Activated naive CD8-positive, alpha-beta T cell treated with anti-CD3 and anti-CD28 coated beads, Interleukin-2, amount 50 U/mL, for 16 hours (primary cell): ENCODE measurements at places on chromosomes 3 and 15.

DNA sequence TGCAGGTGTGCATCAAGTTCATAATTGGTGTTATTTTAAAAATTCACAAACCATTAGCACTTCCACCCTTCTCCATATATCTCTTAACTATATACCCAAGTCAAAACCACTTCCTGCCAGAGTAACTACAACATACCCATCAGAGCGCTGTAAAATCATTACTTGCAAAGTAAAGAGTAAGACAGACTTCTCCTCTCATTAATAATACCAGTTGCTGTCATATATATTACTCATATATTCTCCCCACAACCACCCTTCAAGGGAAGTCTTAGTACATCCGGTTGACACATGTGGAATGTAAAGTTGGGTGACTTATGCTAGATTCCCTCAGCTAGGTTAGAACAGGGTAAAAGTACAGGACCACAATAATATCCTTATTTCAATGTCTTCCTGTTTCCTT, 5.6 kb downstream of the TERC start:
- no peak for DNase-seq

GRCh38 chr3:10706740-10707399, 109.2 kb upstream of the SLC6A11 start:
- no peak for DNase-seq

GRCh38 chr3:168583977-168584376, 488.3 kb upstream of the GOLIM4 start:
- no peak for DNase-seq

GRCh38 chr3:126414961-126415660, 20.4 kb downstream of the CFAP100 start:
- no peak for DNase-seq

- DNase-seq = no peak
Observed at GRCh38 chr3:157913741-157914150, 192.5 kb downstream of the SHOX2 start.

DNA sequence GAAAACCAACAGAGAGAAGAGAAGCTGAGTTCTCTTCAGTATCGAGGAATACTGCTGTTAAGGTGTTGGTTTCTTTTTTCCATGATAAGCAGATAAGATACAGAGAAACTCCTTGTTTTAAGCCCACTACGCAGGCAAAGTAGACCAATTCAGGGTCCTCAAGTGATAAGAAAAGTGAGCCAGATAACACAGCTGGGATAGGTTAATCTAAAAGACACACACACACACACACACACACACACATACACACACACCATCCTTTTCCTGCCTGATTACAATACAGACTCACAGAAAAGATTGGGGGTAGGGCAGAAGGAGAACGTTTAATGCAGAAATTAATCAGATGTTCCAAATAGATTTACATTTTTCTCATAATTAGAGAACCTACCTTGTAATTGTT, 6.5 kb upstream of the PHLDB2 start:
- no peak for DNase-seq

- DNase-seq = no peak
Observed at GRCh38 chr3:133492159-133492741, 81.2 kb upstream of the CDV3 start.

- DNase-seq = no peak
Observed at GRCh38 chr3:149319750-149320149, 13.7 kb downstream of the TM4SF18 start.

DNA sequence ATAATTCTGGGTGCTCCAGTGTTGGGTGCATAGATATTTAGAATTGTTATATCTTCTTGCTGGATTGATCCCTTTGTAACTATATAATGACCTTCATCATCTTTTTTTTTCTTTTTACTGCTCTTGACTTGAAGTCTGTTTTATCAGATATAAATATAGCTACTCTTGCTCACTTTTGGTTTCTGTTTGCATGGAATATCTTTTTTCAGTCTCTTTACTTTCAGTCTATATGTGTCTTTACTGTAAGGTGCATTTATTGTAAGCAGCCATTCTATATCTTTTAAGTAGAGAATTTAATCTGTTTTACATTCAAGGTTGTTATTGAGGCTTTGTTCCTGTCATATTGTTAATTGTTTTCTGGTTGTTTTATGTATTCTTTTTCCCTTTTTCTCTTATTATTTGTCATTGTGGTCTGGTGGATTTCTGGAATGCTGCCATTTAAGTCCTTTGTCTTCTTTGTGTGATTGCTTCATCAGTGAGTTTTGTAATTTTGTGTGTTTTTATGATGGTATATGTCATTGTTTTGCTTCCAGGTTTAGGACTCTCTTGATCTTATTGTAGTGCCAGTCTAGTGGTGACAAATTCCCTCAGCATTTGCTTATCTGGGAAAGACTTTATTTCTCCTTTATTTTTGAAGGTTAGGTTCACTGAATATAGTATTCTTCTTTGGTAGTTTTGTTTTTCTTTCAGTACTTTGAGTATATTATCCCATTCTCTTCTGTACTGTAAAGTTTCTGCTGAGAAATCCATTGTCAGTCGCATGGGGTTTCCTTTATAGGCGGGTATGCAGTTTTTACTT, 8.3 kb upstream of the PRR23C start:
- DNase-seq = no peak

GRCh38 chr15:62950462-62950931, 92.0 kb upstream of the TPM1 start:
- no peak for DNase-seq

- no peak for DNase-seq
Observed at GRCh38 chr3:197356275-197356674, 57.9 kb upstream of the DLG1 start.

GRCh38 chr3:126873416-126873815, 109.5 kb upstream of the PLXNA1 start:
- no peak for DNase-seq

DNA sequence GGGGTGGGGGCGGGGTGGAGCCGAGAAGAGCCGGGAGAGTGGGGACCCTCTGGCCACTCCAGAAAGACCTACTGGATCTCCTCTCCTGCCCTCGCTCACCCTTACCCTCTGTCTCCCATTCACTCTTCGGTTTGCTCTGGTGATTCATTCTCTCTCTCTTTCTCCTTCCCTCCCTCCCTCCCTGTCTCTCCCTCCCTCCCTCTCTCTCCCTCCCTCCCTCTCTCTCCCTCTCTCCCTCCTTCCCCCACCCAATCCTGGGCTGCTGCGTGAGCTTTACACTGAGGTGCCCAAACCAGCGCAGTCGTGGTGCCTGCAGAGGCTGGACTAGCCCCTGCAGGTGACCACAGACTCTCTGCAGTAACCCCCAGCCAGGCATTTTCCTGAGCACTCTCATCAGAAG, 32.2 kb upstream of the ADAMTS17 start:
- DNase-seq = no peak

DNA sequence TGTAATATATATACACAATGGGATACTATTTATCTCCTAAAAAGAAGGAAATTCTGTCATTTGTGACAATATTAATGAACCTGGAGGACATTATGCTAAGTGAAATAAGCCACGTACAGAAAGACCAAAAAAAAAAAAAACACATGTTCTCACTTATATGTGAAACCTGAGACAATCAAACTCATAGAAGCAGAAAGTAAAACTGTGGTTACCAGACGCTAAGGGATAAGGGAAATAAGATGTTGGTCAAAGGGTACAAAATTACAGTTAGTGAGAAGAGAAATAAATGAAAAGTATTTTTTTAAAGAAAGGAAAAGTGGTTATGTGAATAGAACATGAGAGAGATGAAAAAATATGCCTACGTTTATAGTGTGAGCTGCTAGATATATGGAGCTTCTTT, 101.1 kb downstream of the CPNE4 start:
- no peak for DNase-seq

DNA sequence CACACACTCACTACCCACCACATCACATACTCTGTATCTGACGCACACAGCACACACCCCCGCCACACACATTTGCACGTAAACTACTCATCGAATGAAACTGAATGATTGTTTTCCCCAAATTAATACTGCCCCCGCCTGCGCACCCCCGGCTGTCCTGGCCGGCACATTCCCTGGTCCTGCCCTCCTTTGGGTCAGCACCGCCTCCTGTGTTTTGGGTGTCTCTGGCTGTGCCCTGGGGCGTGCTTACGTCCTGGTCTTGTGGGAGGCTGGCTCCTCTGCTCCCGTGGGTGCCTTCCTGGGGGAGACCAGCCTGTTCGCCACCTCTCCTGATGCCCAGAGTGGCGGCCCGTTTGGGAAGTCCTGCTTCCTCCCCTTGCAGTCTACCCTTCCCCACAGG, 30.2 kb downstream of the APBA2 start:
- DNase-seq = no peak

- DNase-seq = no peak
Observed at GRCh38 chr15:78057803-78058202, 19.7 kb downstream of the TBC1D2B start.

GRCh38 chr15:64009798-64010261, 36.5 kb downstream of the DAPK2 start:
- DNase-seq = peak; percentile 22

DNA sequence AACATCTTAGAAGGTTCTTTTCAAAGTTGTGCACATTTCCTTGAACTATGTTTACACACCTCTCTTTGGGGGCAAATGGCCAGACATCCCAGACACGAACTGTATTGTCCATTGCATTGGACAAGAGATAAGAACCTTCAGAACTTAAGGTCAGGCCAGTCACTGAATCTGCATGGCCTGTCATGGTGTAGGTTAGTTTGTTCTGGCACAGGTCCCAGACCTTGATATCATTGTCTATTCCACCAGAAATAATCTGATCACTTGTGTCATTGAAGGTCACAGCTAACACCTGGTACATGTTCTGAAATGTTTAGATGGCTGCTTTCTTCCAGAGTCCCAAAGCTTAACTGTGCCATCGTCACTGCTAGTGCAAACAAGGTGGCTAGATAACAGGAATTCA, 55.7 kb downstream of the KCNAB1 start:
- DNase-seq = no peak

GRCh38 chr3:127844326-127844942, 22.1 kb upstream of the MGLL start:
- DNase-seq = no peak

- no peak for DNase-seq
Observed at GRCh38 chr15:66592505-66593218, 26.9 kb upstream of the LCTL start.

GRCh38 chr3:28077572-28077971, 163.8 kb upstream of the CMC1 start:
- DNase-seq = no peak

GRCh38 chr15:85388566-85389305, 8.3 kb downstream of the AKAP13 start:
- no peak for DNase-seq

- DNase-seq = no peak
Observed at GRCh38 chr3:177405191-177405672, 207.9 kb upstream of the TBL1XR1 start.

- peak; percentile 11 for DNase-seq
Observed at GRCh38 chr3:13480340-13481318, 523 bp downstream of the HDAC11 start.

DNA sequence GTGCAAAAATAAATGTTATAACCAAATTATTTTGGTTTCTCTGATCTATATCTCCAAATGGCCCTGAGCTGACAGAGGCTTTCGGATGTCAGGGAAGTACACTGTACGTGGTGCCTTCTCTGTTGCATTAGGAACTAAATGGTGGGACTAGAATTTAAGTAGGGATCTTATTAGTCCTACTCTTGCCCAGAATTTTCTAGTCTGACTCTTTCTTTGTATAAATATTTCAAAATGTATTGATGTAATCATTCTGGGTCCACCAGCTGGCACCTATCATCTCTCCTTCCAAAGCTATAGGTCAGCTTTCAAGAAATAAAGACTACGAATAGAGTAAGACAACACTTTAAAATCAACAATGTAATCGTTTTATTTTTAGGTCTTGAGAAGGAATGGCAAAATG, 22.3 kb upstream of the MLF1 start:
- no peak for DNase-seq

DNA sequence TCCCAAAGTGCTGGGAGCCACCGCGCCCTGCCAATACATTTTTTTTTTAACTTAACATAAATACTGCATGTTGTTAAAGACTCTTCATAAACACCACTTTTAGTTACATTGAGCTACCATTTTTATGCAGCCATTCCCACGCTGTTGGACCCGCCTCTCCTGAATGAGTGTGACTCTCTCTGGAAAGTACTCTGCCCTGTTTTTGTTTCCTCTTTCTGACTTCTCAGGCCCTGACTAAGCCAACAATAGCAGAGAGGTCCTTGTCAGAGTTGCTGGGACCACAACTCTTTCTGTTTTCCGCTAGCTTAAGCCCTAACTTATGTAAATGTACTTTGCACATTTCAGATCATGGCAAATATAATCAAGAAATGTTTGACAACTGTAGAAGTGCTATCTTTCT, 35.2 kb downstream of the PARP15 start:
- DNase-seq = no peak

DNA sequence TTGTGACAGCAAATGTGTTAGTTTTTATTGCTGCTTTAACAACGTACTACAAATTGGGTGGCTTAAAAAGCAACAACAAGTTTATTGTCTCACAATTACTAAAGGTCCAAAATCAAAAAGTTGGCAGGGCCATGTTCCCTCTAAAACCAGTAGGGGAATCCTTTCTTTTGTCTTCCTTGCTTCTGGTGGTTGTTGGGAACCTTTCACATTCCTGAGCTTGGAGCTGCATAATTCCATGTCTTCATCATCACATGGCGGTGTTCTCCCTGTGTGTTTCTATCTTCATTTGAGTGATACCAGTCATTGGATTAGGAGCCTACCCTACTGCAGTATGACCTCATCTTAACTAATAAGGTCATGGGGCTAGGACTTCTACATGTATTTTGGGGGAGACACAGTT, 7.4 kb downstream of the SPRED1 start:
- no peak for DNase-seq

- no peak for DNase-seq
Observed at GRCh38 chr3:189985948-189986347, 134.7 kb downstream of the P3H2 start.

GRCh38 chr3:3666664-3667063, 132.6 kb upstream of the LRRN1 start:
- no peak for DNase-seq

DNA sequence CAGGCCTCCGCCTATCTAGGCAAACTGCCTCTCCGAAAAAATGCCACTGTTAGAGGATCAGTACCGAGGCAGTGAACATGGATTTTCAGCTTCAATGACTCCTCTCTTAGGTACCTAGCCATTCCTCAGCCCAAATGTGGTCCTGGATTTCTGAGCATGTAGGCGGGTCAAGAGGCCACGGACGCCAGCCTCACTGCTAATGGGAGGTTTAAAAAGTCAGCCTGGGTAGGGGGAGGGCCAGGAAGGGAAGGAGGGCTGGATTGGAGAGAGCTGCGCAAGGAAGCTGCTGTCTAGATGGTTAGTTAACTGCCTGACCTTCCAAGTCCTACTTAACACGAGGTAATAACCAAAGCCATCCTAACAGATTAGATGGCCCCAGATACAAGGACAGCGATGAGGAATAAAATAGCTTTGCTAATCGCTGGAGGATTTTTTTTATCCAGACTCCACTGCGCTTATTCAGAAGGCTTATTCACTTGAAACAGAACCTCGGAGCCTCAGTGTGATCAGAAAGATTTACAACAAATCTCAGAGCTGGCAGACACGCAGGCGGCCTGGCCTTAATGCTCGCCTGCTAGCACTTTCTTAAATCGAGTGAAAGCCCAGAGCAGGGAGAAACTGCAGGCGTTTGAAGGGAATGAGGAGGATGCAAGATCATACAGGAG, 34.3 kb downstream of the TLE3 start:
- no peak for DNase-seq
